ENCODE measurements at places on chromosomes 1 and 21.

DNA sequence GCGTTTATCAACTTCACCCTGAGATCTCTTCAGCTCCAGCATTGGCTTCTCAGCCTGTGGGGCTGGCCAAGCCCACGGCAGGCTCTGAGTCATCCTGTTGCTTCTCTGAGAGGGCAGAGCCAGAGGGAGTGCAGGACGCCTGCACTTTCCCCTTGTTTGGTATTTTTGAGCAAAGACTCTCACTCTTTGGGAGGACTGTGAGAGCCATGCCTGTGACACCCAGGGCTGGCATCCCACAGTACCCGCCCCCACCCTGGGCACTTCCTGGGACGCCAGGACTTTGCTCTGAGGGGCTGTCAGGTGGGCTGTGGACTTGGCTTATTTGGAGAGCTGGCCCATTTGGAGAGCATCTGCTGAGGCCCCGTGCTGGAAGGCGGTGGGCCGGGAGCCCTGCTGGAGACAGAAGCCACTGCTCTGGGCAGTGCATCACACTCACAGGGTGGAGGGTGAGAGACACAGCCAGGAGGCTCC is 37.4 kb downstream of the VANGL1 start:
- DNase-seq: no peak

DNA sequence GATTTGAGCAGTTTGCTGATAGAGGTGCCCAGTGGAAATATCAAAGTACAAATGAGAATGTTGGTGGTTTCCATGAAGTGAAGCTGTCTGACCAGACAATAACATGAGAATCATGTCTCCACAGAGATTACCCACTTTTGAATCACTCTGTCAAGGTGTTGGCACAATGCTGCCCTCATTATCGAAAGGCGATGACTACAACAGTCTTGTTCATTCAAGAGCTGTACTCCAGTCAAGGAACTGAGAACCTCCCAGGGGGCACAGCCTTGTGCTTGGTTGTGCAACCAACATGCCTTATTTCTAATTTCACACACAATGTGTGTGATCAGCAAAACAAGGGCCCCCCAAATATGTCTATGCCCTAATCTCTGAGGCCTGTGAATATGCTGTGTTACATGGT is 35.7 kb downstream of the ETS2 start:
- no peak for DNase-seq

DNA sequence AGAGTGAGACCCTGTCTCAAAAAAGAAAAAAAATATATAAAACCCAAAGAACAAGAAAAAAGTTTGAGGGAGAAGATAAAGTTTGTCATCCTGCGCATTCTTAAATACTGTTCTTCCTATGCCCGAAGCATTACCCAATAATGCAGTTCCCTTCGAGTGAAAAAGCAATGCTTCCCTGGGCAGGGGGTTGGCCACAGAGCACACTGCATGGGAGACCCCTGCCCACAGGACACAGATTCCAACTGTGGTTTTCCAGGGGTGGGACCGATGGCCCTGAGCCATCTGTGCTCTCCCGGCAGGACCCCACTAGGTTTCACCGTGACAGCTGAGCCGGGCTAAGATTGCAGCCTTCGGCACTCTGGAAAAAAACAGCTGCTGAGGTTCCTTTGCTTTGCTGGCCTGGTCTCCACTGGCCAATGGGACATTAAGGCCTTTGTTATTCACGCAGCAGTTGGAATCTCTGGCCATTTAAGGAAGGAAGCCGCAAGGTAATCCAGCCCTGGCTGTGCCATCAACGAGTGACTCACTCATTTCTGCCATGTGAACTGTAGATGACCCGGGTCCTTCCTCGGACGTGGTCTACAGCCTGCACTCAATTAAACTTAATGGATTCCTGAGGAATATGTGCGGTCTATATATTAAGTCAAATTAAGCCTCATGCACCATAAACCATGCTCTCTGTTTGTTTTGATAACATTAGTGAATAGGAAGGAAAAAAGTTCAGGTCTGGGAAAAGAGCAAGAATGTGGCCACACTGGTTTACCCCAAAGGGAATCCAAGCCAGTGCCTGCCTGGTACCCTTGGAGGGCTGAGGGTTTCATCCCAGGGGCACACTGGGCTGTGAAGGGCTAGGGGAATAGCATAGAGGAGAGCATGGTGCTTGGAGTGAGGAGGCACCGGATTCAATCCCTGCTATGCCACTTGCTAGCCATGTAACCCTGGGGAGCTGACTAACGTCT is 163.2 kb downstream of the ZBTB18 start:
- DNase-seq: no peak

GRCh38 chr1:114003431-114003830 is 24.2 kb downstream of the OLFML3 start:
- no peak for DNase-seq

- DNase-seq: no peak
Observed at GRCh38 chr1:89767618-89768017, 53.2 kb upstream of the LRRC8D start.

DNA sequence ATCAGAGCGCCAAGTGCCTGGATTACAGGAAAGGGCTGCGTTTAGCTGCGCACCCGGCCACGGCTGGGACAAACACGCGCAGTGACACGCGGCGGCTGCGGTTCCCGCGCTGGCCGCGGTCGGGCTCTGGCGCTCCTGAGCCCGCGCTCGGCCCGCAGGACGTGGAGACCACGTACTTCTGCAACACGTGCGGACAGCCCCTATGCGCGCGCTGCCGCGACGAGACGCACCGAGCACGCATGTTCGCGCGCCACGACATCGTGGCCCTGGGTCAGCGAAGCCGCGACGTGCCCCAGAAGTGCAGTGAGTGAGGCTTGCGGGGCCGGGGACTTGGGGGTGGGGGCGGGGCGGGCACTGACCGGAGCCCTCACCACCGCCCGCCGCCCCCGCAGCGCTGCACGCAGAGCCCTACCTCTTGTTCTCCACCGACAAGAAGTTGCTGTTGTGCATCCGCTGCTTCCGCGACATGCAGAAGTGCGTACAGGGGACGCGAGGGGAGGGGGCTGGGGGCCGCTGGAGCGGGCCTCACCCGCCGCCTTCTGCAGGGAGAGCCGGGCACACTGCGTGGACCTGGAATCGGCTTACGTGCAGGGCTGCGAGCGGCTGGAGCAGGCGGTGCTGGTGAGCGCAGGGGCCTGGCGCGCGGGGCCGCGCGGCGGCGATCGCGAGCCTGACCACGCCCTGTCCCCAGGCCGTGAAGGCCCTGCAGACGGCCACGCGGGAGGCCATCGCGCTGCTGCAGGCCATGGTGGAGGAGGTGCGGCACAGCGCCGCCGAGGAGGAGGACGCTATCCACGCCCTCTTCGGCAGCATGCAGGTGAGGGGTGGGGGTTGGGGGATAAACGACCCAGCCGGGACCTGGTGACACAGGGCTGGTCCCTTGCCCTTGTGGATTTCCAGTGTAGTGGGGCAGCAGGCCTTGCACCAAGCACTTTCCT is 3.1 kb downstream of the RNF207 start:
- DNase-seq: no peak

GRCh38 chr1:22364764-22365163 is 86.9 kb upstream of the ZBTB40 start:
- DNase-seq: no peak

DNA sequence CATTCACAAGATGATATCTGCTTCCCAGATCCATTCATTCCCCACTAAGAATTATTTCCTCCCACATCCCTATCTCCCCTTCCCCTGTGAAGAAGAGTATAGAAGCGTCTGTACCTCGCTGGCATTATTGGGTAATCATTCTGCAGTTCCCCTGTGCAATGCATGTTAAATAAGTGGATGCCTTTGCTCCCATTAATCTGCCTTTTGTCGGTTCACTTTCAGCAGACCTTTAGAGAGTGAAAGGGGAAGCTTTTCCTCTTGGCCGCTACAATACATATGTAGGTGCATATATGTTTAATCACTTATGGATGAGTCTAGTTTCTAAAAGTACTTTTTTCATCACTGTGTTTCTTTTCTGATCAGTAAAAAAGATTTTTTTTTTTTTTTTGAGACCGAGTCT is 7.0 kb downstream of the CLCN6 start:
- DNase-seq: no peak

DNA sequence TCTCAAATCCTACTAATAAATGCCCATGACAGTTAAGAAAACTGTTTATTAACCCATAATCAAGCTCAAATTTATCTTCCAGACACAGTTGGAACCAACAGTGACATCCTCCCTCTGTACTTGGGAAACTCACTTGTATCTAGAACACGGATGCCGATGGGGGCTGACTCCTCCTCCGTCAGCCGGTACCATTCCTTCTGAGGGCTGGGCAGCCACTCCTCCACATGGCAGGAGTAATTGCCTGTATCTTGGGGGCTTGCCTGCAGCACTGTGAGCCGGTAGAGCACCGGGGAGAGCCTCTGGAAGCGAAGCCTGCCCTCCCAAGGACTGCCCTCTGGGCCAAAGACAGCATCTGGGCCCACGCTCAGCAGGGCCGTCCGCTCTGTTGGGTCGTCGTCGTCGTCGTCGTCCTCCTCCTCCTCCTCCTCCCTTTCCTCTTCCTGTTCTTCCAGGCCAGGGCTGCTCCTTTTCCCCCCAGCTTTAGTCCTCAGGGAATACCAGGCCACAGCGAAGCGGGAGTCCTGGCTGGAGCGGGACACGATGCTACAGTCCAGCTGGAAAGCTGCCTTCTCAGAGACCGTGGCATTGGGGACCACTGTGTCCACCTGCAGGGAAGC is 8.5 kb upstream of the CD58 start:
- DNase-seq: no peak
